ENCODE measurements at places on chromosomes 1 and 21.
A peak's percentile ranks its signal among the peaks of the same experiment; 100 is the strongest.

- peak; percentile 15 for DNase-seq
These were observed 2.5 kb upstream of the TAF13 start for GRCh38 chr1:109078317-109078716.

- DNase-seq: no peak
These were observed 925.9 kb downstream of the LTN1 start for GRCh38 chr21:28066596-28067387.

GRCh38 chr1:50097021-50097679 is 11.6 kb upstream of the ELAVL4 start:
- no peak for DNase-seq

DNA sequence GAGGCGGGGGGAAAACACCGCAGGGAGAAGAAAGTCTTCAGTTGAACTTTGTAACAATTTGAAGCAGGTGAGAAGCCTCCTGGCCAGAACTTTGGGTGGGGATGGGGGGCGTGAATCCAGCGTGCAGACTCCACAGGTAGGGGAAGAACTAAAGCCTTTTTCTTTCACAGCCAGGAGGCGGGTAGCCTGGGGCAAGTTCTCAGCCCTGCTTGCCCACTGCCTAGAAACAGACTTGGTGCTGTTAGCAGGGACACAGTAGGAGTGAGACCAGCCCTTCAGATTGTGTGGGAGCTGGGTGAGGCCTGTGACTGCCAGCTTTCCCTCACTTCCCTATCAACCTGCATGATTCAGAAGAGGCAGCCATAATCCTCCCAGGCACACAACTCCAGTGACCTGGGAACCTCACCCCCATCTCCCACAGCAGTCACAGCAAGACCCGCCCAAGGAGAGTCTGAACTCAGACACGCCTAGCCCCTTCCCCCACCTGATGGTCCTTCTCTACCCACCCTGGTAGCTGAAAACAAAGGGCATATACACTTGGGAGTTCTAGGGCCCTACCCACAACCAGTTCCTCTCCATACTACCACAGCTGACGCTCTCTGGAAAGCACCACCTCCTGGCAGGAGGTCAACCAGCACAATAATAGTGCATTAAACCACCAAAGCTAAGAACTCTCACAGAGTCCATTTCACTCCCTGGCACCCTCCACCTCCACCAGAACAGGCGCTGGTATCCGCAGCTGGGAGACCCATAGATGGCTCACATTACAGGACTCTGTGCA is 83.5 kb upstream of the CDC42BPA start:
- no peak for DNase-seq

DNA sequence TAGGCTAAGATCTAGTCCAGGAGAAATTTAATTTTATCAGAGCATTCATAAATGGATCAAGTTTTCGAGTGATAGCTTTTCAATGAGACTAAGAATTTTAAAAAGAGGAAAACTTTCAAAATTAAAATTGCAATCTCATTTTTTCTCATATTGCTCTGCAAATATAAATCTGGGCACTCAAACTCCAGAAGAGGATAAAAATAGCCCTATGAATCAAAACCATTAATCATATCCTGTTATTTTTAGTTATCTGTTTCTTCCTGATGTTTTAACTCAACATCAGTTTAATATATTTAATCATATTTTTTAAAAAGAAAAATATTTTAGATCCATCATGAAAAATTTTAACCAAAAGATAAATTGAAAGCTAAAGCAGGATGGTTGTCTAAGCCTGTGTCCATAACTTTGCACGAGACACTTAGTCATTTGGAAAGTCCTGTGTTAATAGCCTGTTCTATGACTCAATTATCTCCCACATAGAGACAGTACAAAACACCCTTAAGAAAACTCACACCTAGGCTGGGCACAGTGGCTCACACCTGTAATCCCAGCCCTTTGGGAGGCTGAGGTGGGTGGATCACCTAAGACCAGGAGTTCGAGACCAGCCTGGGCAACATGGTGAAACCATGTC is 17.1 kb upstream of the PRRC2C start:
- no peak for DNase-seq

GRCh38 chr1:27483659-27484058 is 6.3 kb downstream of the WASF2 start:
- no peak for DNase-seq

Measured in dorsolateral prefrontal cortex (tissue), 122 donors.